ENCODE measurements at places on chromosomes 2 and 18. TPM values are rescaled to one million over a fixed set of nuclear protein-coding genes. Genes with fewer than 3 reads are reported as not detected.

The WDR35 gene
- total RNA-seq: 17.7 TPM

DNA sequence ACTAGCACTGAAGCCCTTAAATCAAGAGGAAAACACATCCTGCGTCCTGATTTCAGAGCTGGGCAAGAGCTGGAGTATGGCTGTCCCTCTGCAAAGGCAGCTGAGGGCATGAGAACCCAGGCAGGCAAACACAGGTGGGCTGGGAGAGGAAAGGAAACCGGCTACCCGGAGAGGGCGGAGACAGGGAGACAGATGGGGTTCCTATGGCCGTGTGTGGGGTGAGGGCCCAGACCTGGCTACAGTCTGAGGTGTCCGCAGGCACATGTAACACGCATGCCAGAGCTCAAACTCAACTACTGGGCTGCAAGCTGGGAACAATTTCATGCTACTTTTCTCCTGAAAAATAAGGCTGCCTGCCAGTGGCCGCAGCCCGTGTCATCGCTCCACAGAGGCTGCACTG, 2.7 kb downstream of the COPS9 start:
- peaks cover 14% of the 10 kb centered on the region for H3K4me1 ChIP-seq
- no peak overlapping the region for H3K27ac ChIP-seq
- H3K27me3 ChIP-seq: no peaks in the 10 kb centered on the region
- no peak for DNase-seq

The CCDC150 gene
- 2.0 TPM for total RNA-seq

The HNRNPLL gene
- 48.3 TPM for total RNA-seq

The GPR35 gene
- 2.6 TPM for total RNA-seq

GRCh38 chr2:55862673-55863390, 60.8 kb downstream of the EFEMP1 start:
- no peaks in the 10 kb centered on the region for H3K27me3 ChIP-seq
- H3K27ac ChIP-seq: peak overlapping the region; percentile 58
- no peak for DNase-seq
- no peak overlapping the region for H3K4me3 ChIP-seq
- H3K4me1 ChIP-seq: no peaks in the 10 kb centered on the region

GRCh38 chr2:45178359-45178758, 169.1 kb upstream of the SIX2 start:
- H3K27ac ChIP-seq: no peak overlapping the region
- H3K27me3 ChIP-seq: no peaks in the 10 kb centered on the region
- H3K4me1 ChIP-seq: no peaks in the 10 kb centered on the region
- no peak for DNase-seq
- no peak overlapping the region for H3K4me3 ChIP-seq
- H3K36me3 ChIP-seq: no peaks in the 10 kb centered on the region

The FIGN gene
- 2.6 TPM for total RNA-seq

The ACMSD gene
- total RNA-seq: not detected

GRCh38 chr2:107374249-107374648, 452.4 kb upstream of the RGPD4 start:
- H3K27ac ChIP-seq: no peak overlapping the region
- no peaks in the 10 kb centered on the region for H3K27me3 ChIP-seq

The MRPL19 gene
- total RNA-seq: 26.5 TPM

DNA sequence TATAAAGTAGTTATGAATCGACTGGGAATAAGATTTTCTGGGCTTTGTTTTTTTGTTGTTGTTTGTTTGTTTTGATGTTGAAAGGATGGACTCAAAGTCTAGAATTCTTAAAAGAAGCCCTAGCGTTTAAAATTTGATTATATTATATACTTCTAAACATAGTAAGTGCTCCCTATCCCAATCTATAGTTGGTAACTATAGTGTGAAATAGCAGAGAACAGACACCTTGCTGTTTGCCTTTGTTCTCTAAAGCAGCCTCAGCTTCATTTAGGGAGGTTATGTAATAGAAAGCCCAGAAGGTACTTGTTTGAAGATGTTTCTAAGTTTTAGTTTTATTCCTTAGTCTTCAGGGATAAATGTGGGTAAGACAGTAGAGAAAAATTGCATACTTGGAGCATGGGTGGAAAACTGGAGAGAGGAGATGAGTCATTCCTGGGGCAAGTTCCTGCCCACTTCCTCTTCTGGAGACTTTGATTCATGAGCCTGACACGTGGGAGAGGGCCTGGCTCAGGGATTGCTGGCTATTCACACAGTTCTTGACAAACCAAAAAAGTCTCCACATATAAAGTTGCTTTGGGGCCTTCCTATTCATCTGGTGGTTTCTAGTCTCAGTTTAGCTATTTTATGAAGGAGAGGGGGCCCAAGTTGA, 131.9 kb downstream of the MYO1B start:
- H3K36me3 ChIP-seq: no peaks in the 10 kb centered on the region
- H3K27ac ChIP-seq: no peak overlapping the region
- H3K27me3 ChIP-seq: no peaks in the 10 kb centered on the region
- no peak overlapping the region for H3K4me3 ChIP-seq

- no peak for DNase-seq
- H3K27ac ChIP-seq: no peak overlapping the region
- H3K27me3 ChIP-seq: no peaks in the 10 kb centered on the region
- H3K4me3 ChIP-seq: no peak overlapping the region
- H3K36me3 ChIP-seq: no peaks in the 10 kb centered on the region
Observed at GRCh38 chr2:109084341-109084740, 44.7 kb upstream of the SH3RF3 start.

DNA sequence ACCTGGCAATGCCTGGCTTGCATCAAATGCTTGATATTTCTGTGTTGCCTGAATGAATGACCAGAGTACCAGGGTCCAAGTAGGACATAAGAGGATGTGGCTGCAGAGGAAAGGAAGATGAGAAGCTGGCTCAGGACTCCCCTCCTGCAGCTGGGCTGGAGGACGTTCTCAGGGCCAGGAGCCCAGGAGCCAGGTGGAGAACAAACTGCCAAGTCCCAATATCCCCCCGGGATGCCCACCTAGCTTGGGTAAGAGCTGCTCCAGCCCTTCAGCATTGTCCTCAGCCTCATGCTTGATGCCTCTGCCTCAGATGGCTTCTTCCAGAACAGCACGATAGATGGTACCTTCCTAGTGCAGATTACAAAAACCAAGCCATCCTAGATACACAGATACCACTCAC, 8.6 kb upstream of the ATP6V1B1 start:
- H3K4me3 ChIP-seq: no peak overlapping the region

The DSG4 gene
- not detected for total RNA-seq

GRCh38 chr18:63298400-63299365, 20.9 kb downstream of the BCL2 start:
- no peak overlapping the region for H3K4me3 ChIP-seq
- H3K36me3 ChIP-seq: no peaks in the 10 kb centered on the region
- DNase-seq: no peak
- H3K27me3 ChIP-seq: no peaks in the 10 kb centered on the region

GRCh38 chr2:45172142-45172541, 162.9 kb upstream of the SIX2 start:
- H3K27me3 ChIP-seq: peaks cover 5% of the 10 kb centered on the region
- H3K4me3 ChIP-seq: no peak overlapping the region
- H3K4me1 ChIP-seq: no peaks in the 10 kb centered on the region
- no peaks in the 10 kb centered on the region for H3K36me3 ChIP-seq

- DNase-seq: no peak
- H3K27me3 ChIP-seq: no peaks in the 10 kb centered on the region
- H3K4me3 ChIP-seq: no peak overlapping the region
- no peaks in the 10 kb centered on the region for H3K36me3 ChIP-seq
- no peak overlapping the region for H3K27ac ChIP-seq
- H3K4me1 ChIP-seq: no peaks in the 10 kb centered on the region
Observed at GRCh38 chr2:151919786-151920185, 91.6 kb upstream of the ARL5A start.

The SPATA3 gene
- not detected for total RNA-seq

The ATOH8 gene
- total RNA-seq: 167 TPM

The RGPD4 gene
- total RNA-seq: not detected

The CCDC138 gene
- 13.5 TPM for total RNA-seq

The DNAH6 gene
- 2.3 TPM for total RNA-seq

The ALPP gene
- total RNA-seq: not detected

DNA sequence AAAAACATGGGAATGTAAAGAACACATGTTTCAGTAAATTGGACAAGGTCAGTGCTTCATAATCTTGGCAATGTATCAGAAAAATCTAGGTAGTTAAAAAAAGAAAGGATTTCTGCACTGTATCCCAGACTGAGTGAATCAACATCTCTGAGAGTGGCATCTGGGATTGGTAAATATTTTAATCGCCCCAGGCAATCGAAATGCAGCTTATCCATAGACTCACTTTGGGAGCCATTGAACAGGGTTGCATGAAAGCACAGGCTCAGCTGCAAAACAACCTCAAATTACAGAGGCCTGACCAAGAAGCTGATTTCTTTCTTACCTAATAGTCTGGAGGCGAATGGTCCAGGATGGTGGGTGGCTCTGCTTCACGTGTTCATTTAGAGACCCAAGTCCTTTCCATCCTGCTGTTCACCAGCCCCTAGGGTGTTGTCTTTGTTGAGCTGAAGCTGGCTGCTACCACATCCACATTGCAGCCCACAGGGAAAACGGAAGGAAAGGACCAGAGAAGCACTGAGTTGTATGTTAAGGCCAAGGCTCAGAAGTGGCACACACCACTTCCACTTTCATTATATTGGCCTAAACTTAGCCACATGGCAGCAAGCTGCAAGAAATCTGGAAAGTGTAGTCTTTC, 59.0 kb downstream of the MOGAT1 start:
- no peaks in the 10 kb centered on the region for H3K27me3 ChIP-seq
- no peaks in the 10 kb centered on the region for H3K4me1 ChIP-seq
- peak overlapping the region; percentile 23 for H3K27ac ChIP-seq

DNA sequence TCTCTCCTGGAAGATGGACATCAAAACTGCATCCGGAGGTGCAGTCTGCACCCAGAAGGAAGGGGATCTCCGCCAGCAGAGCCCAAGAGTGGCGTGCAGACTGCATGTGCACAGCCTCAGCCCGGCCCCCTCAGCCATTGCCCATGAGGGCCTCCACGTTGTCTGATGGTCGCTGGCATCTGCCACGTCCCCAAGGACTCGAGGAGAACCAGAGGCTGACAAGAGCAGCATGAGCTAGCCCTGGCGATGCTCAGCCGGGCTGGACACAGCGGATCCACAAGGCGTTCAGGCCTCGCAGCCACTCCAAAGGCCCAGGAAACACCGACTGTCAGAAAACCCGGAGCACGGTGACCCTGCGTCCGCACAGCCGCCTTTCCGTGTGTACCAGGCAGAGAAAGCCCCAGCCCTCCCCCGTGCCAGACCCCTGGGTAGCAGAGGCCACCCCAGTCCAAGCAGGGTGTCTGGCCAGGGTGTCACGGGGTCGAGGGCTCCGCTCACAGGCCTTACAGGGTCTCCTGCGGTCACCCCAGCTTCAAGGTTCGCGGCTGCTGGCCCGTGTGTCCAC, 48.3 kb downstream of the SLC66A2 start:
- no peaks in the 10 kb centered on the region for H3K27me3 ChIP-seq
- no peaks in the 10 kb centered on the region for H3K36me3 ChIP-seq
- no peak for DNase-seq
- no peak overlapping the region for H3K4me3 ChIP-seq
- H3K27ac ChIP-seq: no peak overlapping the region
- no peaks in the 10 kb centered on the region for H3K4me1 ChIP-seq

GRCh38 chr2:28352610-28353195, 40.0 kb upstream of the FOSL2 start:
- DNase-seq: no peak
- H3K4me1 ChIP-seq: peaks cover 7% of the 10 kb centered on the region
- no peaks in the 10 kb centered on the region for H3K27me3 ChIP-seq
- no peaks in the 10 kb centered on the region for H3K36me3 ChIP-seq
- H3K4me3 ChIP-seq: no peak overlapping the region

GRCh38 chr2:19478409-19478808, 120.0 kb upstream of the OSR1 start:
- H3K4me1 ChIP-seq: no peaks in the 10 kb centered on the region
- H3K27ac ChIP-seq: no peak overlapping the region
- no peak overlapping the region for H3K4me3 ChIP-seq
- no peaks in the 10 kb centered on the region for H3K27me3 ChIP-seq
- no peaks in the 10 kb centered on the region for H3K36me3 ChIP-seq

- H3K4me3 ChIP-seq: no peak overlapping the region
- peak overlapping the region; percentile 58 for H3K27ac ChIP-seq
- peaks cover 22% of the 10 kb centered on the region for H3K4me1 ChIP-seq
- DNase-seq: no peak
- no peaks in the 10 kb centered on the region for H3K36me3 ChIP-seq
Observed at GRCh38 chr2:161165266-161165665, 5.0 kb downstream of the TANK start.

The ZEB2 gene
- total RNA-seq: 83.2 TPM

The ARHGAP28 gene
- 7.3 TPM for total RNA-seq

GRCh38 chr18:42477267-42477666, 522.2 kb downstream of the PIK3C3 start:
- no peak overlapping the region for H3K27ac ChIP-seq
- H3K36me3 ChIP-seq: no peaks in the 10 kb centered on the region
- no peak overlapping the region for H3K4me3 ChIP-seq

- DNase-seq: no peak
- H3K27ac ChIP-seq: no peak overlapping the region
- H3K4me1 ChIP-seq: no peaks in the 10 kb centered on the region
- H3K36me3 ChIP-seq: no peaks in the 10 kb centered on the region
- no peaks in the 10 kb centered on the region for H3K27me3 ChIP-seq
Observed at GRCh38 chr18:6194640-6195039, 220.1 kb downstream of the L3MBTL4 start.

The REG3G gene
- not detected for total RNA-seq

- H3K27ac ChIP-seq: no peak overlapping the region
- no peak overlapping the region for H3K4me3 ChIP-seq
- no peaks in the 10 kb centered on the region for H3K27me3 ChIP-seq
- no peaks in the 10 kb centered on the region for H3K36me3 ChIP-seq
- no peak for DNase-seq
Observed at GRCh38 chr2:151205571-151205970, 56.1 kb downstream of the RBM43 start.

The MAP4K3 gene
- total RNA-seq: 56.2 TPM

The MFSD6 gene
- total RNA-seq: 180 TPM

- no peak overlapping the region for H3K4me3 ChIP-seq
- no peak for DNase-seq
- H3K27ac ChIP-seq: no peak overlapping the region
- no peaks in the 10 kb centered on the region for H3K4me1 ChIP-seq
- H3K36me3 ChIP-seq: peaks cover 16% of the 10 kb centered on the region
Observed at GRCh38 chr2:202299712-202300111, 34.1 kb downstream of the NOP58 start.

The SP100 gene
- 157 TPM for total RNA-seq

The STEAP3 gene
- 49.8 TPM for total RNA-seq

The PRSS56 gene
- total RNA-seq: not detected

The AQP12A gene
- not detected for total RNA-seq

The MEP1B gene
- not detected for total RNA-seq

GRCh38 chr2:107027810-107028209, 141.8 kb upstream of the ST6GAL2 start:
- no peak overlapping the region for H3K4me3 ChIP-seq
- H3K36me3 ChIP-seq: no peaks in the 10 kb centered on the region
- H3K27ac ChIP-seq: no peak overlapping the region
- H3K27me3 ChIP-seq: no peaks in the 10 kb centered on the region
- DNase-seq: no peak

DNA sequence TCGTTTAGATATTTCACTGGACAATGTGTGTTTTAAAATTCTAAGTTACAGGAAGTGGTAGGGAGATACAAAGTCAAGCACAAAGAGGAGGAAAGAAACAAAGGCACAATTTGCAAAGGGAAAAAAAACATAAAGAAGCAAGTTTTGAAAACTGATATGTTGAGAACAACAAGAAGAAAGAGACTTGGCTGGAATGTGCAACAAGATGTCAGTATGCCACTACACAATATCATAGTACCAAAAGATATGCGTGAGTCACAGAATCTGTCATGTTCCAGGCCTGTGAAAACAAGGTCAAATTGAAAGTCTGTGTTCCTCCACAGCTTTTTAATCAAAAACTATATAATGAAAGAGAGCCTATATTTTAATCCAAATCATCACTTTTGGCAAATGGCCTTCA, 12.0 kb downstream of the EXOC6B start:
- no peaks in the 10 kb centered on the region for H3K27me3 ChIP-seq
- no peak for DNase-seq
- H3K27ac ChIP-seq: no peak overlapping the region
- H3K4me3 ChIP-seq: no peak overlapping the region
- H3K36me3 ChIP-seq: no peaks in the 10 kb centered on the region

The SMAD2 gene
- total RNA-seq: 101 TPM
